ENCODE measurements at places on chromosomes 7 and 10.
A peak's percentile ranks its signal among the peaks of the same experiment; 100 is the strongest.

GRCh38 chr10:61918140-61918539 lies 16.6 kb downstream of the ARID5B start:
- DNase-seq, result no peak

DNA sequence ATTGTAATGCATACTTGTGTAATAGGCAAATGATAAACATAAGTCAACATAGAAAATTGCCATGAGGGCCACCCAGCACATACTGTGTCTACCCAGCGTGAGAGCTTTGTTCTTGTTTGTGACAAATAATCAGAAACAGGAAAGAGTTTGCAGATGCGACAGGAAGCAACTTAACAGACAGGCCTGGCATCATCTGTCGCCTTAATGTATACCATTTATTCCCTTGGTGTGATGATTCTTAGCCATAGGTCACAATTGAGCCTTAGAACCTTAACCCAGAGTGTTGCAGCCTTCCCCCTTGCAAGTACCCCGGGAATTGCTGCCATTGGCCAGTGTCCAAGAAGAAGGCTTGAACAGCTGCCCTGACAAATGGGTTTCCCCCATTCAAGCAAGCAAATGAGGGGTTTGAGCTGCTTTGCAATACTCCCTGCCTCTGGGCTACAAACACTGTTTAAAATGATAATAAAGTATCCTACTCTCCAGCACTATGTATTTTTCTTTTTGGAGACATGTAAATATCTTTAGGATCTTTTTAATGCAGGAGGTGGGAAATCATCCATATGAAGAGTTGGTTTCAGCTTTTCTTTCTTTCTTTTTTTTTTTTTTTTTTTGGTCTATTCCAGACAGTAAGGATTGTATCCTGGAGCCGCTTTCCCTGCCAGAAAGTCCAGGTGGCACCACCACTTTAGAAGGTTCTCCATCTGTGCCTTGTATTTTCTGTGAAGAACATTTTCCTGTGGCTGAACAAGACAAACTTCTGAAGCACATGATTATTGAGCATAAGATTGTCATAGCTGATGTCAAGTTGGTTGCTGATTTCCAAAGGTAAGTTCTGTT lies 80.0 kb downstream of the ZNF277 start:
- DNase-seq, result no peak

- DNase-seq, result no peak
Observed at GRCh38 chr7:100863406-100863950, 3.7 kb upstream of the TRIP6 start.

DNA sequence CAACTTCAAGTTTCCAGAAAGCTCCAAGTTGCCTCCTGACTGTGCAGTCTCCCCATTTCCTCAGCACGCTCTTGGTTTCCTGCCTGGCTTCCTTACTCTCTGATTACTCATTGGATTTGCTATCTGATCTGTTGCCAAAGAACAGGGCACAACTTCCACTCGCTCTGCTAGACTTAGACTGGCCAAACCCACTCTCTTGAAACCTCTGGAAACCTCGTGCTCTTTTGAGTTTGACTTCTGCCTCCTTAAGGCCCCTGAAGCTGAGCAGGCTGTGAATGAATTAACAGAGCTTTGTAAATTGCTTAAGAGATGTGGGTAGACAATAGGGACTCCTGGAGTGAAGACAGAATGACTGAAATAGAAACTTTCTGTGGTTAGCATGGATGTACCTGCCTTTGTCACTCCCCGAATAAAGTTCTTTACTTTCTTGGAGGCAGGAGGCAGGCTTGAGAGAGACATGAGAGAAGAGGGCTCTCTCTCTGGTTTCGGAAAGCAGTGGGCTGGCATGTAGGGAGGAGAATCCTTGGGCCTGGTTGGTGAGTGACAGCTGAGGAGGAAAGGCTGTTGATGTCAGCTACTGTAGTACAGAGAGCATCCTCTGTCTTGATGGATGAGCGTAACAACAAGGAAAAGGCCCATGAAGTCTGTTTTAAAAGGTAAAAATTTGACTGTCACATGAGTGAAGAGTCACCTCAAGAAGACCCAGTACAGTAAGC lies 70.8 kb downstream of the CHN2 start:
- no peak for DNase-seq

DNA sequence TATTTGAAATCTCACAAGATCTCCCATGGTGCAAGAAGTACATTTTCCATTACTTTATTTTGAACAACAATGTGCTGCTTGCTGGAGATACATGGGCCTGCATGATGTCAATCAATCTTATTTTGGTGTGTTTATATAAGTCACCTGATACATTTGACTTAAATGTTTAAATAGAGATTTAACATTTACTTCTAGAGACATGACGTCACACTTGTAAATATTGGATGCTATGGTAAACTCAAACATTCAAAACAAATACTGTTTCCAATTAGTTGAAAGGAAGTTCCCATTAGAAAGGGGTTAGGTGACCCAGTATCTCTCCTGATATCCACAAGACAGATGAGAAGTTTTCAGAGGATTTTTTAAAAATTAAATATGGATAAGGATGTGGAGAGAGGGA lies 214.5 kb downstream of the NSUN6 start:
- DNase-seq, result no peak

DNA sequence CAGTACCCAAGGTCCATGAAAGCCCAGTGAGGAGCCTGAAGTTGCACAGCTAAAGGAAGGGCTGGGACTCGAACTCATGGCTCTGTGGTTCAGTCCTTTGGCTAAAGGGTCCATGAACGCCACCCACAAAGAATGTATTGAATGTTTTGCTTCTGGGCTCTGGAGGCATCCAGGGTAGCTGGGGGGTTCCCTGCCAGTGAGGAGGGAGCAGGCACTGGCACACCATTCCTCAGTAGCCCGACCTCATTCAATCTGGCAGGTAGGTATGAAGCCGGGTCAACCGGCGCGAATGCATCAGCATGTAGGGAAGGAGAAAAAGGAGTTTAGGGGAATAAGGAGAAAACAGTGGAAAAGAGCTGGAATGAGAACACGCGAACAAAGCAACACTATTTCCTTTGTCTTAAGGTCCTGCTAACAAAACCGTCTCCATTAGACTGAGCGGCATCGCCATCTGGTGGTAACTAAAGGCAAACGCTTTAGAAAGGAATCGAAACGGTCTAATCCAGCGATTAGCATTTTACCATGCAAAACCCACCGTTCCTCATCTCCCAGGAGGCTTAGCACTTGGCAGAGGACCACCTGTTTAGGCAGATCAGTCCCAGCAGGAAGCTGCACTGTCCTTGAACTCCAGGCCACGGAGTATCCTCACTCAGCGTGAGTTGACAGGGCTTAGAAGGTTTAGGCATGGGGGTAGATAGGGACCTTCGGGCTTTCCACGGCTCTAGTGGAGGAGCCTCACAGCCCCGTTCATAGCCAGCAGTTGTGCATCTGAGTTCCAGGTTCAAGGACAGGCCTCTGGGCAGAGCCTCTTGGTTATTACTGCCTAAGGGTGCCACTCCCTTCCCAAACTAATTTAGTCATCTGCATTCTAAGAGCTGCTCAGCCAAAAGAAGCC lies 122.8 kb downstream of the UBE2H start:
- peak; percentile 72 for DNase-seq

DNA sequence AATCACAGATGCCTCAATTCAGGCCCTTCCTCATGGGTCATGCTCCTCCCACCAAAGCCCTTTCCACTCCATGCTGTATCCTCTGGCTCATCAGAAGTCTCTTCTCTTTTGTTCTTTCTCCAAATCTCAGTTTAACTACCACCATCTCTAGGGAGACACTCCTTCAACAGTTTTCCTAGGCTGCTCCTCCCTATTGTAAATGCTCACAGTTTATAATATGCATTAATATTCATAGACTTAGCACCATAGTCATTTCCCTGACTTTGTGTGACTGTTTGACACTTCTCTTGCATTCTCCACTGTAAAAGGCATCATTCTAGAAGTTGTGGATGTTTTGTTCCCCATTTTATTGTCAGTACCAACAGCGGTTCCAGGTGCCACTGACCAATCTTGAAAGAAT lies 226.5 kb upstream of the PRSS1 start:
- DNase-seq, result no peak

- DNase-seq, result no peak
Observed at GRCh38 chr10:101346177-101346576, 7.8 kb upstream of the BTRC start.

GRCh38 chr7:115679976-115680375 lies 350.6 kb downstream of the TFEC start:
- no peak for DNase-seq

DNA sequence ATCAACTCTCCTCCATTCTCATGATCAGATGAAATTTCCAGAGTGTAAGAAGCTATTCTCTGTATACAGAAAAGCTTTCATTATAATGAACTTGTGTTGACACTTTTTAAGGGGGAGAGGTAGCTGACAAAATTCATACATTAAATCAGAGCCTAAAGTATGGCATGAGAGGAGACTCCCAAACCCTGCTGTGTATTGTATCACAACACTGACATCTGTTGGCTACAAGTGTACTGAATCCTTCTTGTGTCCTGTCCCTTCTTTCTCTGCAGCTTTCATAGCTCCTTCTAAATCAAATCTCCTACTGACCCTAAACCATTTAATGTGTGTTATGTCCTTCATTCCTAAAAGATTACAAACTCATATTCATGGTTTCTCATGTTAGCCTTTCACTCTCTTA lies 70.9 kb downstream of the GCC1 start:
- DNase-seq, result no peak

- peak; percentile 7 for DNase-seq
Observed at GRCh38 chr10:78362406-78363022, 328.9 kb downstream of the RPS24 start.

DNA sequence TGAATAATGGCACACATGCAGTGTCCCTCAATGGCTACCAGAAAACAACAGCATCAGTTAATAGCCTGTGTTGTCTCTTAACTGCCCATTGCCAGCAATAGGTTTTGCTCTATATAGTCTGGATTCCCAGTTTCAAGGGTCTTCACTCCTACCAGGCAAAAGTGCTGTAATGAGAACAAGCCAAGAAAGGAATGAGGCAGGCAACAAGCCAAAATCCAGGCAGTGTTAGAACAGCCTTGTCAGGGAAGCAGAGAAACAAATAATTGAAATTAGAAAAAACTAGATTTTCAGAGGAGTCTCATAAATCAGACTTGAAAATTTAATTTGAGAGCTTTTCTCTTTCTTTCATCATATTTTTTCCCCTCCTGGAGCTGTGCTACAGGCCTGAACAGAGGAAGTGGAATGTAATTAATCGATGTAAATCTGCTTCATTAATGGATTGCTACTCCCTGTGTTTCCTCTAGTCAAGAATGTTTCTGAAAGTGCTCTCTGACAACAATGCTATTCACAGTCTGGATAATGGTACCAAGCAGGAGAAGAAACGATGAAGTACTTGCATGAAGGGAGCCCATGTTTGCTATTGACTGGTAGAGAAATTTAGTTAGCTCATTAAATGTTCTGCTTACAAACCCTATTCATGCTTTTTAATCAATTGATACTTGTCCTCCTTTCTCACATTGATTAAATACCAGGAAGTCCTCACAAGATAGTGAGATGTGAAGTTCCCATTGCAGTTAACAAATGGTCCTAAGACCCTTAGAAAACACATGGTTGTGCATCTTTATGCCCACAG lies 202.0 kb upstream of the LRRTM3 start:
- DNase-seq, result no peak

- no peak for DNase-seq
Observed at GRCh38 chr10:64368298-64368697, 847.1 kb downstream of the REEP3 start.

GRCh38 chr10:117936566-117936965 lies 110.2 kb downstream of the RAB11FIP2 start:
- DNase-seq, result no peak

- DNase-seq, result peak; percentile 58
Observed at GRCh38 chr10:73865459-73866442, 8.6 kb downstream of the CAMK2G start.

GRCh38 chr7:107544848-107545591 lies 18.7 kb downstream of the COG5 start:
- DNase-seq, result no peak

- no peak for DNase-seq
Observed at GRCh38 chr10:1978584-1978983, 241.3 kb upstream of the ADARB2 start.

GRCh38 chr10:947051-947450 lies 15.5 kb upstream of the LARP4B start:
- DNase-seq, result no peak

GRCh38 chr10:75508814-75509306 lies 77.4 kb downstream of the LRMDA start:
- no peak for DNase-seq

- DNase-seq, result no peak
Observed at GRCh38 chr10:130463104-130463875, 327.1 kb downstream of the GLRX3 start.

- DNase-seq, result peak; percentile 43
Observed at GRCh38 chr10:12214763-12215218, 18.8 kb downstream of the CDC123 start.

DNA sequence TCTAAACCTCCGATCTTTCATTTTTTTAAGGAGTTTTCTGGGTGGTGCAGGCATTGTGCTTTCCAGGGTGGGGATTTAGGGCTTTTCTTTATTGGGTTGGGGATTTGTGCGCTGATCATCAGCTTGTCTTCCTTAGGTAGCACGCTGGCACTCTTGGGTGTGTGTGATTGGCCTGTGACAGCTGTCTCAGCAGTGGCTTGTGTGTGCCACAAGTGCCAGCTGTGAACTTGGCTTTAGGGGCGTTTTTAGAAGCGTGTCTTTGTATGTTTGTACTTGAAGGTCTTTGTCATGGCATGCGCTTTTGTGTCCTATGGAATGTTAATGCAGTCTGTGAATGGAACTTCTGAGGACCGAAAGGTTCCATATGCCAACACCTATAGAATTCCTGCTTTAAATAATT lies 788 bp downstream of the AKAP9 start:
- DNase-seq, result peak; percentile 50

GRCh38 chr7:132941428-132941827 lies 140.5 kb downstream of the CHCHD3 start:
- DNase-seq, result no peak

- DNase-seq, result no peak
Observed at GRCh38 chr10:69631566-69631965, 1.5 kb downstream of the FAM241B start.

- no peak for DNase-seq
Observed at GRCh38 chr7:9149499-9150082, 716.2 kb downstream of the NXPH1 start.

DNA sequence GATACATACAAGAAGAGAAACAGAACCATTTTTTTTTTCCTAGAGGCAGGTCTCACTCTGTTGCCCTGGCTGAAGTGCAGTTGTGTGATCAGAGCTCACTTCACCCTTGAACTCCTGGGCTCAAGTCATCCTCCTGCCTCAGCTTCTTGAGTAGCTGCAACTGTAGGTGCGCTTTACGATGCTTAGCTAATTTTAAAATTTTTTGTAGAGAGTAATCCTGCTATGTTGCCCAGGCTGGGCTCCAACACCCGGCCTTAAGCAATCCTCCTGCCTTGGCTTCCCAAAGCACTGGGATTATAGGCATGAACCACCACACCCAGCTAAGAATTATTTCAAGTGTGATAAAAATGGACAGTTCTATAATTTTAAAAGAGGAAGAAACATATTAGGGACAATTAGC lies 5.6 kb upstream of the ZEB1 start:
- no peak for DNase-seq
